ENCODE measurements at places on chromosomes 12 and 14.

DNA sequence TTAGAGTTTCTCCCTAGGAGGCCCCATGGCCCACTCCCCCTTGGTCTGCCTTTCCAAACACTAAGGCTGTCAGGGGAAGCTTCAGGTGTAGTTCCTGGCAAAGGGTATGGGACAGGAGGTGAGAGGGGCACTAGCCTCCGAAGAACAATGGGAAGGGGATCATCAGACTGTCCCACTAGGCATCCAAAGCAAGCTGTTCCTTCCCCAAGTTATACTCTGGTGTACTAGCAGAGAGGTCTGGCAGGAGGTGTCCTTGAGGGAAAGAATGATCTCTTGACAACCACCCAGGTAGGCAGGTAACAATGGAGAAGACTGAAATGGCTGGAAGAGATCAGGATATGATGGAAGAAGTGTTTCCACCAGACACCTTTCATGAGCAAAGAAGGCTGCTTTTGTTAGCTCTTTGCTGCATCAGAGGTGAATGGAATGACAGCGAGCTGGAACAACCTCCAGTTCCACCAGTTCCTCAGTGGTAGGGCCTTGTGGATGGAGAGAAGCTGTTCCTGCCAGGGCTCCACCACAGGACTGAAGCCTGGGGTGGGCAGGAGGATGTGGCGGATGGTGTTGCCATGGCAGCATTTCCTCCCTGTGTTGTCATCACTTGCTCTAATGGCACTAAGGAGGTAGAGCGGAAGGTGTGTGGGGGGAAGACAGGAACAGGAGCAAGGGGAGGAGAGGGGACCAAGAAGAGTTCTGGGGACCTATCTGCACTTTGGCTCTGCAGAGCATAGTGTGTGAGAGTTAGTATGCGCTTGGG, 2.3 kb upstream of the AGAP2 start:
- DNase-seq: peak; percentile 93

DNA sequence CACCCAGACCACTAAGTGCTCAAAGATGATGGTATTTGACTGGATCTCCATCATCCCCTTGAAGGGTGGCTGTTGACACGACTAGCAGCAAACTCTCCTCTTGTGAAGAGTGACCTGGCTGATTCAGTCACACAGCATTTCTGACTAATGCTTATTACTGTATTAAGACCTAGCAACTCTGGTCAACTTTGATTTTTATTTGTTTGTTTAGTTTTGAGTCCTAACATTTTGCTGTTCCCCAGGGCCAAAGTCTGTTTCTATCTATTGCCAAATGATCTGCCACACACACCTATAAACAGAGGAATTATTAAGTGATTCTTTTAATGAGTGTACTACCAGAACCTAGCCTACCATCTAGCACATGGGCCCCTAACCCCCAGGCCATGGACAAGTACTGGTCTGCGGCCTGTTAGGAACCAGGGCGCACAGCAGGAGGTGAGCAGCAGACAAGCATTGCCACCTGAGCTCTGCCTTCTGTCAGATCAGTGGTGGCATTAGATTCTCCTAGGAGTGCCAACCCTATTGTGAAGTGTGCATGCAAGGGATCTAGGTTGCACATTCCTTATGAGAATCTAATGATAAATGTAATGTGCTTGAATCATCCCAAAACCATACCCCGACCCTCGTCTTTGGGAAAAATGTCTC, 120.0 kb downstream of the RPS6KA5 start:
- DNase-seq: no peak

- DNase-seq: no peak
Measured at GRCh38 chr12:131928080-131928710, 881 bp upstream of the PUS1 start.

- DNase-seq: no peak
Measured at GRCh38 chr12:58263816-58264215, 322.4 kb downstream of the ATP23 start.

DNA sequence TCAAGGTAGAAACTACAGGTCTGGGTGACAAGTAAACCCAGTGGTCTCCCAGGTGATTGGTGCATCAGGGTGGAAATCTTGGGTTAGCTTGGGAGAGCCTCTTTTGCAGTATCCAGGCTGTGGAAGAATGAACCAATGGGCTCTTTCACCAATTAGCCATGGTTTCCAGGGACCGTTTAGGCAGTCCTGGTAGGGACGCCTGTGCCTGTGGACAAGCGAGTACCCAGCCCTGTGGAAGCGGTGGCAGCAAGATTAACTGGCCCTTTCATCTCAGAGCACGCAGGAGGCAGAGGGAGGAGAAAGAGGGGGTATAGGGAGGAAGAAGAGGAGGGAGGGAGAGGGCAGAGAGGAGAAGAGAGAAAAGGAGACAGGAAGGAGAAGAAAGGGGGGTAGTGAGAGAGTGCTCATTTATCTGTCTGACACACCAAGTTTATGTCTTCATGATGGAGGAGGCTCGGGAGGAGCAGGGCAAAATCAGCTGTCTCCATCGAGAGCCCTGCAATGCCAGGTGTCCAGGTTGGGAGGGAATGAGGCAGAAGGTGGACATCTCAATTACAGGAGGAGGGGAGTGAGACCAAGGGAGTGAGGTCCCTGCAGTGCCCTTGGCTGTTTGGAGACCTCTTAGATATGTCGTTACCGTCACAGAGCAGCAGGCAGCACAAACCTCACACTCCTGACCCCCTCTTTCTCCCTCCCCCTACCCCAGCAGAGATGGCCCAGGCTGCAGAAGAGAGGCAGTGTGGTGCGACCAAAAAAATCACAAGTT, 4.6 kb upstream of the ZDHHC22 start:
- DNase-seq: no peak

DNA sequence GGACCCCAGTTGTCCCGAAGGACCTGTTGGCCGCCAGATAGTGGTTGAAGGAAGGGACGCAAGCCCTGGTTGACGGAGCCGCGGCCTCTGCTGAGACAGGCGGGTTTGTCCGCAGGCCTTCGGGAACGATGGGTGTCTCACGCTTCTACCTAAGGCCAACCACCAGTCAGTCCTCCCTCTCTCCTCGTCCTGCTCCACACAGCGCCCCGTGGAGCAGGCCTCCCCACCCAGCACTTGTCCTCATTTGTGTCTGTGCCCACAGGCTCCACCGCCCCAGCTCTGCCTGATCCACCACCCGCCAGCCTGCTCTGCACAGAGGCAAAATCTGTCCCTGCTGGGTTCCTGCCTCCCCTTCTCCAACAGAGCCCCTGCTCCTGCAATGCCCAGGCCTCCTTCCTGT, 41.0 kb downstream of the RIMBP2 start:
- DNase-seq: no peak

DNA sequence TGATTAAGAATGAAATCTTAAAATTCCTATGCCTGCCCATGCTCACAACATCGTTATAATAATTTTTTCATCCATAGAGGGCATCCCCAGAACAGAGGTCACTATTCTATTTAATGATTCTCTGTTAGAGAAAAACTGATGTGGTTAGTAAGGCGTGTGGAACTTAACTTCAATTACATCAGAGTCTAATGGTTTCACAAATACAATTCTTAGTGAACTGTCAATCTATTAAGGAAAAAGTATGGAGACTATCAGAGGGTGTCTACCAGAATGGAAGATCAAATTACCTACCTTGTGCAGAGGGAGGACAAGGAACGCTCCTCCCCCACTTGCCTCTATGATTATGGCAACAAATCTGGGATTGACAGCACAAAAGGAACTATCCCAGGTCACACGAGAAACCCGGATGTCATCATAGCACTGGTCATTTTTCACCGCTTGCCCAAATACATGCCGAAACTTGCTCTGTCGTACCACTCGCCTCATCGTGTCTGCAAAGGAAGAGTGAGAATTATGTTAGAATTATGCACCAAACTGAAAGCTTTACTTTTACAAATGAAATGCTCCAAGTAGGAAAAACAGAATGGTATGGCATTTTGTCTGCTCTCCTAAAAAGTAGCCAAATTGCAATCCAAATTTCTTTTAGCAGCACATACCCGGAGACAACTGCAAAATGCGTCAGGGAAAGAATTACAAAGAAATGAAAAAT, 30.3 kb downstream of the CORO1C start:
- DNase-seq: no peak

GRCh38 chr12:11174022-11174421, 3.0 kb downstream of the SMIM10L1 start:
- no peak for DNase-seq

DNA sequence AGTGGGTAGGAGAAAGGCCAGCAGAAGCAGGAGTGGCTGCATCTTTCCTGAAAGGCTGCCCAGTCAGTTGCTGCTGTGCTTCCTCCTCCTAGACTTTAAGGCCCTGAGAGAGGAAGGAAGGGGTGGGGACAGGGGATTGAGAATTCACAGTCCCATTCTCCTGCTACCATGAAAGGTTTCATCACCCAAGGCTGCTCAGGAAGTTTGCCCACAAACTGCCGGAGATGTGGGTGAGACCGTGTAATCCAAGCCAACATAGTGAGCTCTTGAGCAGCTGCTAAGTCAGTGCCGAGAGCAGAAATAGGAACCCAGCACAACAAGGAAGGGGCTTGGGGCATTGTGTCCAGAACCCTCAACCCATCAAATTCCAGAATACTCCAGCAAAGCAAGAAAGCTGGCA, at the start of gene CTSG:
Gene CTSG, minus strand, starts transcription at position 69 of the 400 bp plus-strand sequence. Its CDS starts 27 bp downstream, at position 42.
- no peak for DNase-seq

GRCh38 chr12:49346659-49347310, at the start of gene DNAJC22:
Gene DNAJC22 (plus strand): TSS chr12:49346888. CDS start chr12:49348873, 1,985 bp downstream.
- no peak for DNase-seq

GRCh38 chr14:93033084-93033982, 82.4 kb downstream of the ITPK1 start:
- no peak for DNase-seq

DNA sequence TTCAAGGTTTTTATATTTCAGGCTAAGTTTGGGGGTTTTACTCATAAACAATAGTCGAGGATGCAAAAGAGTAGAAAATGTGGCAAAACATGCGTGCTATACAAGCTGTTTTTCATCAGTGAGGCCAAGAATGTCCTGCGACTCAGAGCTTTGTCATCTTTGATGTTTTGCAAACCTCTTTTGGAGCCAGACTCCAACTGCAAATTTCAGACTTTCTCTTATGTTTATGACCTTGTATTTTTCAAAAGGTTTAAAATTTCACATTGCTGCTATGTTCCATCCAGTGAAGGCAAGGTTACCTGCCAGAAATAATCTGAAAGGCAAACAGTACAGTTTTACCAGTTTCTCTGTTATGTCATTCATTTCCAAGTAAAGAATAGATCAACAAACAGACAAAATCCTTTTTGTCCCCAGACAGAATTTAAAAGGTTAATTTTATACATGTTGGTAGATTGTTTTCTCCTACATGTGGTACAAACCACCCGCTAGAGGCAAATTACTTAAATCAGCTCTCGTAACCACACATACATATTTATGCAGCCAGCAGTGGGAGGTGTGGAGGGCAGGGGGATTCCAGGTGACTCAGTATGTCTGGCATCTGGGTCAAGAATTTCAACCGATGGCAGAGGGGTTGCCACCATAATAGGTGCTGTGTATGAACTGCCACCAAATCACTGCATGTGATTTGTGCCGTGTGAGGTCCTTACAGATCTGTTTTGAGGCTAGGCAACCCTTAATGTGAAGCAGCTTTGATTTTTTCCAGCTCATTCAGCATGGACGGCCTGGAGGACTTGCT, 119.8 kb upstream of the CPM start:
- no peak for DNase-seq

GRCh38 chr14:101257551-101257950, 303.7 kb upstream of the DIO3 start:
- peak; percentile 44 for DNase-seq

DNA sequence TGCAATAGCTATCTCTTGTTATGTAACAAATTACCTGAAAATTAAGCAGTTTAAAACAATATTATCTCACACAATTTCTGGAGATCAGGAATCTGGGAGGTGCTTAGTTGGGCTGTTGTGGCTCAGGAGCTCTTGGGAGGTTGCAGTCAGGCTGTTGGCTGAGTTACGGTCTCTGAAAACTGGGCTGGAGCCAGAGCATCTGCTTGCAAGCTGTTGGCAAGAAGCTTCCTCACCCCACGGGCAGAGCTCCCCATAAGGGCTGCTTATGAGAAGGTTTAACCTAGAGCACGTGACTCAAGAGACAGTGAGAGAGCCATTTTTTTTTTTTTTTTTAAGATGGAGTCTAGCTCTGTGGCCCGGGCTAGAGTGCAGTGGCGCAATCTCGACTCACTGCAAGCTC, 346.8 kb downstream of the ATP23 start:
- no peak for DNase-seq

DNA sequence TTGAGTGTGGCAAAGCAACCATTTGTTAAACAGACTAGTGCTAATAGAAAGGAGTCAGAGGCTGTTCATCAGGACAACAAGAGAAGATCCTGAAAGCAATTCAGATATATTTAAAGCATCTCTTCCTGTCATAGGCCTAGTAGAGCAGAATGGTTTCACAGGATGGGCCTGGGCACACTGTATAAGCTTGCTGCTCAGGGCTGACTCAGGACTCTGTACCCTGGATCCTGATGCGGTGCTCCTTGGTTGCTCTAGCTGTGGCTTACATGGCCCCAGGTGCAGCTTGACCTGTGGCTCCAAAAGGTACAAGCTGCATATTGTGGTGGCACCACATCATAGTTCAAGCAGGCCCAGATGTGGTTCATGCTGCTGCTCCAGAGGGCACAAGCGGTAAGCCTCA, 313.4 kb downstream of the ETNK1 start:
- no peak for DNase-seq

DNA sequence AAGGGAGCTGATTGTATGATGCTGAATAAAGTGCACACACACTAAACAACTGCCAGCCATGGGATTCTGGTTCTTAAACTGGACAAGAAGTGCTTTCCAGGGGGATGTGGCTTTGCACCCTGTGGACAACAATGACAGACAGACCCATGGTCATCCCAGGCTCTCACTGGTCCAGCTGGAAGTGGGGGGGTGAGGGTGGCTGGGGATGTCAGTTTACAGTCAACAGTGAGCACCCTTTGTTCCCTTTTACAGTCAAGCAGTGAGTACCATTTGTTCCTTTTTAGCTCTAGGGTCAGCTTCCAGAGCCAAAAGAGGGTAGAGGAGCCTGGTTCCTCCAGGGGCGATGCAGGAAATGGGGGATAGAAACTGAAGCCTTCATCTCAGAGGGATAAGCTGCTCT, 100.7 kb downstream of the SMOC1 start:
- no peak for DNase-seq

DNA sequence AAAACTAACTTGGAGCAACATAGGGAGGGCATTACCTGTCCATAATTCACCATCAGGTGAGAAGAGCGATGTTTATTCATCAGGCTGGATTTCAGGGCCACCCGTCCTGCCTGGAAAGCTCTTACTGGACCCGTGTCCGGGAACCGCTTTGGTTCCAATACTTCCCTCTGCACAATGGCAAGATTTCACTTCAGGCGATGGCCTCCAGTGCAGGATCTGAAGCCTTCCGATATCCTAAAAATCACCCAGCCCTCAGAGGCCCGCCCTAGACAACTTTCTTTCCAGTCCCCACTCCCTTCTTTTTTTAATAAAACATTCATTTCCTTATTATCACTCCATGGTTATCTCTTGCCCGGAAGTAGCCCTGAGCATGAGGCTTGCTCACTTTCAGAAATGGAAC, 92.5 kb downstream of the BCL11B start:
- DNase-seq: no peak

DNA sequence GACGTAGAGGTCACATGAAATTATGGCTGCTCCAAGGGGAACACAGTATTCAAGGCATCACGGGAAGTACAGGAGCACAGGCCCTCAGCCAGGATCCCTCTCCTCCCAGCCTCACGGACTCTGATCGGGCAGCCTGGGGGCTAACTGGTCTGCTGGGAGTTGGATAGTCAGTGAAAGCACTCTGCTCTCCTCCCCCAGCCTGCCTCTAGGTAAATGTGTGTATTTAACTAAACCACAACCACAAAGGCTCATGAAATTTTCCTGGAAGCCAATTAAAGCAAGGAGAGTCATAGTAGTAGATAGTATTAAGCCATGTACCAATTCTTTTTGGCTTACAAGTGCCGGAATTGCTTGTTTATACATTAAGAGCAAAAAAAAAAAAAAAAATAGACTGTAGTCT, 254.3 kb downstream of the MSRB3 start:
- DNase-seq: no peak

GRCh38 chr12:19893514-19893913, 454.2 kb downstream of the AEBP2 start:
- no peak for DNase-seq

Measured in posterior cingulate gyrus (tissue), 11 donors.